Body of pancreas (tissue), 4 donors: ENCODE measurements at places on chromosomes 6 and 20. TPM values are rescaled to one million over a fixed set of nuclear protein-coding genes. Genes with fewer than 3 reads are reported as not detected.
A peak's percentile ranks its signal among the peaks of the same experiment; 100 is the strongest.

DNA sequence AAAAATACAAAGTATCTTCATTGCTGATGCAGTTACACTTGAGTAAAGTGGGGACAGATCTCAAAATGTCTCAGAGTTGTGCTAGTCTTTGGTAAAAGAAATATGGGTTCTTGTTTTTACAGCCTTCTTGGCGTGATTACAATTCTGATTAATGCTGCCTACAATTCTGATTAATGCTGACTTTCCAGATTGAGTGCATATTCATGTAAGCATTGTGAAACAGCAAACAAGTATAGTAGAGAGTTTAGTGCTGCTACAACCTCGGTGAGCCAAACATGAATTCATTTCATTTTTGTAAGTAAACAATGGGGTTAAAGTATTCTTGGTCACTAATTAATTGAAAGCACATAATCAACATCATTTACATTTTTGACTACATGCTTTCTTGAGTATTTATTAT, at the start of gene DEFB113:
TSS of gene DEFB113 (minus strand) at position 21 of the 400 bp plus-strand sequence. CDS start at position 21, 0 bp downstream.
- DNase-seq, result no peak
- H3K27ac ChIP-seq, result no peak within 1 kb of the TSS
- no peaks in the 10 kb centered on the region for H3K27me3 ChIP-seq
- H3K4me1 ChIP-seq, result no peaks in the 10 kb centered on the region
- no peaks in the 10 kb centered on the region for H3K36me3 ChIP-seq

DNA sequence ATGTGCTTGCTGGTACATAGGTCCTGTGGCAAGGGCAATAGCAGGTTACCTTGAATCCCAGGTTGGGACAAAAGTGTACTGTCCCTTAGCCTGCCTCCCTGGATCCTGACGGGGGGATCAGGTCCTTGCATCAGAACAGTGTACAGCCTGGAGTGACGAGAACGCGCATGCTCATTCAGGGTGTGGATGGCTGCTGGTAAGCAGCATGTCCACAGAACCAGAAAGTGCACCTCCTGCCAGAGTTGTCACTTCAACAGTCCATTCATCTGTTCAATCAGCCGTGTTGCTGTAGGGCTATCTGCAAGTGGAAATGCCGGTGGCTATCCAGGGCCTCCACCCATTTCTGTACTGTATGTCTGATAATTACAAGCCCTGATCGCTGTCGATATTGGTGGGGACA, 236.3 kb upstream of the SOX4 start:
- H3K27me3 ChIP-seq, result no peaks in the 10 kb centered on the region
- no peak overlapping the region for H3K27ac ChIP-seq
- H3K4me1 ChIP-seq, result peaks cover 9% of the 10 kb centered on the region
- no peaks in the 10 kb centered on the region for H3K36me3 ChIP-seq
- DNase-seq, result no peak

The IP6K3 gene
- total RNA-seq, result not detected

The KCNG1 gene
- total RNA-seq, result 4.9 TPM

GRCh38 chr20:12659942-12660341, 348.8 kb upstream of the SPTLC3 start:
- H3K27ac ChIP-seq, result no peak overlapping the region
- DNase-seq, result no peak
- H3K36me3 ChIP-seq, result no peaks in the 10 kb centered on the region

The TRIM31 gene
- not detected for total RNA-seq

GRCh38 chr6:48134246-48134645, 23.2 kb upstream of the PTCHD4 start:
- H3K27ac ChIP-seq, result no peak overlapping the region
- no peaks in the 10 kb centered on the region for H3K27me3 ChIP-seq
- H3K4me1 ChIP-seq, result no peaks in the 10 kb centered on the region
- no peaks in the 10 kb centered on the region for H3K36me3 ChIP-seq

GRCh38 chr20:56345911-56346310, 12.9 kb upstream of the FAM210B start:
- H3K36me3 ChIP-seq, result no peaks in the 10 kb centered on the region
- H3K4me3 ChIP-seq, result no peak overlapping the region
- no peak for DNase-seq
- no peaks in the 10 kb centered on the region for H3K27me3 ChIP-seq

DNA sequence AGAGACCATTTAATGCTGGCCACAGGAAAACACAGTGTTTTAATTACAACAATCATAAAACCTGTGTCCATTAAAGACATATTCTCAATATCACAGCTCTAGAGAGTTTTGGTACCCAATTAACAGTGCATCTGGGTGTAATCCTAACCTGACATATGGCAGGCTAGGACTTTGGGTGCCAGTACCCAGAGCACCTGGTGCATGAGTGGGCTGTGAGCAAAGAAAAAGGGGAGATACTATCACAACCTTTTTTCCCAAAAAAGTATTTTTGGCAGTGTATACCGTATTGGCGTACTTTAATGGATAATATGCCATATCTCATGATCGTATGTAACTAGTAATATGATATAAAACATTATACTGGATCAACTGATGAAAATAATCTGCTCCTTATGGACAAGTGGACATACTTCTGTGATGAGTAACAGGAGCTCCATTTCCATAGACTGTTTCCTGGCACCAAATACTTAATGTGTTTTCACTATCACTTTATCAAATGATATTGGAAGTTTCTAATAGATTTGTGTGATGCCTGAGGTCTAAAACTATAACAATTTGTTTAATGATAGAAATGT, 91.7 kb downstream of the COL19A1 start:
- no peaks in the 10 kb centered on the region for H3K4me1 ChIP-seq
- DNase-seq, result no peak
- H3K27me3 ChIP-seq, result no peaks in the 10 kb centered on the region
- no peak overlapping the region for H3K4me3 ChIP-seq
- no peak overlapping the region for H3K27ac ChIP-seq

DNA sequence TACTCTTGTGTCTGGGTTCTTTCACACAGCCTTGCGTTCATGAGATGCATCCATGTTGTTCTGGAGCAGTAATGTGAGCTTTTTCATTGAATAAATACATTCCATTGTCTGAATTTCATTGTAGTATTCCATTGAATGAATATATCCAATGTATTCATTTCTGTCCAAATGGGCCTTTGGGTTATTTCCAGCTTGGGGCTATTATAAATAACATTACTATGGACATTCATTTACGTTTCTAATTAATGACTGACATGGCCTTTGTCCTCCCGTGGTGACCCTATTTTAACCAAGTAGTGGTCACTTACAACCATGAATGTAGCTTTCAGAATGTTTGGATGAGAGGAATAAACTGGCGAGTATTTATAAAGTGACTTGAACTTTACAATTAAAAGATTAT, 30.1 kb upstream of the NAA20 start:
- H3K27ac ChIP-seq, result no peak overlapping the region
- H3K4me1 ChIP-seq, result peaks cover 53% of the 10 kb centered on the region
- no peaks in the 10 kb centered on the region for H3K36me3 ChIP-seq
- no peak for DNase-seq

GRCh38 chr6:93417421-93418013, 1.8 kb downstream of the EPHA7 start:
- no peak overlapping the region for H3K4me3 ChIP-seq
- peaks cover 41% of the 10 kb centered on the region for H3K4me1 ChIP-seq
- H3K27me3 ChIP-seq, result peaks cover 42% of the 10 kb centered on the region
- H3K27ac ChIP-seq, result no peak overlapping the region
- no peak for DNase-seq
- H3K36me3 ChIP-seq, result no peaks in the 10 kb centered on the region

- peaks cover 16% of the 10 kb centered on the region for H3K4me1 ChIP-seq
- H3K27ac ChIP-seq, result no peak overlapping the region
- no peaks in the 10 kb centered on the region for H3K27me3 ChIP-seq
- DNase-seq, result no peak
- peaks cover 17% of the 10 kb centered on the region for H3K36me3 ChIP-seq
- no peak overlapping the region for H3K4me3 ChIP-seq
Observed at GRCh38 chr6:33304216-33304615, 5.5 kb upstream of the RGL2 start.

The C6orf52 gene
- not detected for total RNA-seq

DNA sequence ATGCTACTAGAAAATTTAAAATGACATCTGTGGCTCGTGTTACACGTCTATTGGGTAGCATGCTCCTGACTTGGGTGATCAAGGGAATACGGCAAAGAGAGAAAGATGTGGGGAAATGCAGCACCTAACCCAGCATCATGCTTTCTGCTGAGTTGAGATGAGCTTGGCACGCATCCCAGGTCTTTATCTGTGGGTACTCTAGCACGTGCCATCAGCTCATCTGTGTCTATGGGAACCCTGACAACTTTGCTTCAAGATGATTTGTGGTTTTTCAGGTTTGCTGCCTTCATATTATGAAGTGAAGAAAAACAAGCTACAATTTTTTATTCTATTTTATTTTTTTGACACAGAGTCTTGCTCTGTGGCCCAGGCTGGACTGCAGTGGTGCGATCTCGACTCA, 21.0 kb downstream of the RNASET2 start:
- H3K36me3 ChIP-seq, result no peaks in the 10 kb centered on the region
- H3K27me3 ChIP-seq, result no peaks in the 10 kb centered on the region
- H3K4me1 ChIP-seq, result no peaks in the 10 kb centered on the region
- H3K27ac ChIP-seq, result no peak overlapping the region

The MOXD1 gene
- 0.66 TPM for total RNA-seq

- peak overlapping the region; percentile 48 for H3K27ac ChIP-seq
- H3K27me3 ChIP-seq, result peaks cover 33% of the 10 kb centered on the region
- no peak for DNase-seq
- no peaks in the 10 kb centered on the region for H3K36me3 ChIP-seq
Observed at GRCh38 chr6:105994118-105994590, 92.0 kb upstream of the PRDM1 start.

GRCh38 chr6:161949531-161949930, 675.7 kb upstream of the AGPAT4 start:
- no peaks in the 10 kb centered on the region for H3K36me3 ChIP-seq
- no peak overlapping the region for H3K27ac ChIP-seq
- no peak for DNase-seq
- no peaks in the 10 kb centered on the region for H3K27me3 ChIP-seq
- H3K4me3 ChIP-seq, result no peak overlapping the region

GRCh38 chr6:138456401-138456790, 42.9 kb downstream of the NHSL1 start:
- H3K4me3 ChIP-seq, result no peak overlapping the region
- DNase-seq, result no peak
- peaks cover 12% of the 10 kb centered on the region for H3K4me1 ChIP-seq
- no peaks in the 10 kb centered on the region for H3K36me3 ChIP-seq
